Stimulated activated CD8-positive, alpha-beta memory T cell treated with anti-CD3 and anti-CD28 coated beads, Interleukin-7, amount 100 ng/mL, for 48 hours (primary cell): ENCODE measurements at places on chromosomes 1 and 21.

DNA sequence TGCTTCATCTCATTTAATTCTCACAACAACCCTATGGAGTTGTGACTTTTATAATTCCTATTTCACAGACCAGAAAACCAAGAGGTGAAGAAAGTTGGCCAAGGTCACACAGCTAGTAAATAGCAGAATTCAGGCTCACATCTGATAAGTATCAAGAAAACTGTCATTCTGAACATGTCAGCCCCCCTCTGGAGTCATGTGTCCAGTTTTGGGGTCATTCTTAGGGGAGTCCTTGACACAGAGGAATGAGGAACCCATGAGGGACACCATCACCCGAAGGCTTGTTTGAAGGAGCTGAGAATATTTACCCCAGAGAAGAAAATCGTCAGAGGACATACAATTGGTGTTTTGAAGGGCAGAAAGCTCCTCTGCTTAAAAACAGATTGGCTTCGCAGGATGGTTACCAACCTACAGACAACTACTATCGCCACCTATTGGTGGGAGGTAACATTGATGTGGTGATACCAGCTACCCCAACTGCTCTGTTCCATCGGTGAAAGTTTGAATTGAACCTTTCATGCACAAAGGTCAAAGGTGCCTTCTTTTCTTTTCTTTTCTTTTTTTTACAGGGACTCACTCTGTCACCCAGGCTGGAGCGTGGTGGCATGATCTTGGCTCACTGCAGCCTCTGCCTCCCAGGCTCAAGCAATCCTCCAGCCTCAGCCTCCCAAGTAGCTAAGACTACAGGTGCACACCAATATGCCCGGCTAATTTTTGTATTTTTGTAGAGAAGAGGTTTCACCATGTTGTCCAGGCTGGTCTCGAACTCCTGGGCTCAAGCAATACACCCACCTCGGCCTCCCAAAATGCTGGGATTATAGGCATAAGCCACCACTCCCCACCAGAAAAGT is 31.3 kb downstream of the NCMAP start:
- peak; percentile 6 for DNase-seq

DNA sequence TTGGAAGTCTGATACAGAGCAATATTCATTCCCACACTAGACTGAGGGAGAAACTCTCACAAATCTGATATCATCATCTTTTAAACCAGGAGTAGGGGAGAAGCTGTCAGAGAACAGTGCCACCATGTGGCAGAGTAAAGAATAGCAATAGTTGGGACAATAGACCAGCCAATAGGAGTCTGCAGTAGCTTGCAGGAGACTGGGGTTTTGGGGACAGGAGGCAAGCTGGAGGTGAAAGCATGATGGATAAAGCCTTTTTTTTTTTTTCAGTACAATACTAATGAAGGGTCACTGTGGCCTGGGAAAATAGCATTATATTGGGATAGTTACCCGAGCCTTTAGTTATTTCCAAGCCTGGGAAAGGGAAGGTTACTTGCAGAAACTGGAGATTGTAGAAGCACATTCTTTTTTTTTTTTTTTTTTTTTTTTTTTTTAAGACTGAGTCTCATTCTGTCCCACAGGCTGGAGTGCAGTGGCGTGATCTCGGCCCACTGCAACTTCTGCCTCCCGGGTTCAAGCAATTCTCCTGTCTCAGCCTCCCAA is 120.7 kb downstream of the S1PR1 start:
- DNase-seq = no peak

GRCh38 chr1:101540161-101540560 is 303.3 kb downstream of the S1PR1 start:
- DNase-seq = no peak

DNA sequence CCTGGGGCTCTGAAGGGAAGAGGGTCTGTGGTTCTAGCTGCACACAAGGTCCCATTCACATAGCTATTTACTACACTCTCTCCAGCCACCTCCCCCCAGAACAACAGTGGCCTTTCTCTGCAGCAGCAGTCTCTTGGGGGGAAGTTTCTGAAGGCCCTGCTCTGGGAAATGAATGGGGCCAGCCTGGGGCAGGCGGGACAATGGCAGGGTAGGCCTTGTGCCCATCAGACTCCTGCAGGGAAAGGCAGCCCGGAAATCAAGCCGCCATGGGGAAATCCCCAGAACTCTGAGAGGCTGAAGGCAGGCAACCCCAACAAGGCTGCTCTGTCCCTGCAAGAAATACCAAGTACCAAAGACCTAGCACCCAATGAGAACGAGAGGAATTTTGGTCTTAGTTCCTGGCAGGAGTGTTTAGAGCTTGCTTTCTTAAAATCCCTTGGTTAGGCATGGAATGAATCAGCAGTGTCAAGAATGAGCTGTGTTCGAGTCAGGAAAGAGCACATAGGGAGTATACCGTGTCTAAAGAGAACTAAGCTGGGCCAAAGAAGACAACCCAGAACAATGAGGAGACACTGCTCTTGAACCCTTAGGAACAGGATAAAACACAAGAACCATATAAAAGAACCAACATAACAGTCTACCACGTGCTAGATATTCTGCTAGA is 11.3 kb downstream of the ARHGEF11 start:
- DNase-seq = no peak

DNA sequence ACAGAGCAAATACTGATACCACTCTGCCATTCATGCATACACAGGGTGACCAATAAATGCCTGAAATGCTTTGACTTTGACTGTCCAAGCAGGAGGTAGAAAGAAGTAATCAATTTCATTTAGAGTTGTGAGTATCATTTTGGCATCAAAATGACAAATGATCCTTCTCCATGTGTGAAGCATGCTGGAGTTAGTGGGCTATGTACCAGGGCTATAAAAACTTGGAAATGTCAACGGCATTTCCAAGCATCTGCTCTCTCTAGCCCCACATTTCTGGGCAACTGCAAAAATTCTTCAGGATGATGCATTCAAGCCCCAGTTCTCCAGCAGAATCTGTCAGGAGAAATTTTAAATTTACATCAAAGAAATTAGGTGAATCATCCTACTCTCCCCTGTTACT is 208.4 kb upstream of the PTBP2 start:
- DNase-seq = no peak

- no peak for DNase-seq
Measured at GRCh38 chr1:204578867-204579664, 62.9 kb downstream of the MDM4 start.

- DNase-seq = no peak
Measured at GRCh38 chr1:10374442-10374860, 24.4 kb upstream of the PGD start.

- no peak for DNase-seq
Measured at GRCh38 chr1:172466795-172467407, 23.0 kb upstream of the PIGC start.

DNA sequence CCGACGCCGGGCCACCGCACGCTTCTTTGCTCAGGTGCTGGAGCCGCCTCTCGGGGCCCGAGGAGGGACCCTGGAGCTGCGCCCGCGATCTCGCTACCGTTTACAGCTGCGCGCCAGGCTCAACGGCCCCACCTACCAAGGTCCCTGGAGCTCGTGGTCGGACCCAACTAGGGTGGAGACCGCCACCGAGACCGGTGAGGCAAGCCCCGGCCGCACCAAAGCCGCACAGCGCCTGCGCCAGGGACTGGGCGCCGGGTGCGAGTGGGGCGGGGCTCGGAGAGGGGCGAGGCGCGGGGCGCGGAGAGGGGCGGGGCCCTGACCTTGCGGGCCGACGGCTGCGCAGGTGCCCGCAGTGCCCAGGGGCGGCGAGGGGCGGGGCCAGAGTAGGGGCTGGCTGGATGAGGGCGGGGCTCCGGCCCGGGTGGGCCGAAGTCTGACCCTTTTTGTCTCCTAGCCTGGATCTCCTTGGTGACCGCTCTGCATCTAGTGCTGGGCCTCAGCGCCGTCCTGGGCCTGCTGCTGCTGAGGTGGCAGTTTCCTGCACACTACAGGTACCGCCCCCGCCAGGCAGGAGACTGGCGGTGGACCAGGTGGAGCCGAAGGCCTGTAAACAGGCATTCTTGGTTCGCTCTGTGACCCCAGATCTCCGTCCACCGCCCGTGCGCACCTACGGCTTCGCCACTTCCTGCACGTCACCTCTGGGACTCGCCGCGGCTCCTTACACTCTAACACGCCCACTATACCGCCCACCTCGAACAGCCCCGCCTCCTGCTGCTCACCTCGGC is 9.8 kb upstream of the CDC20 start:
- DNase-seq = no peak

DNA sequence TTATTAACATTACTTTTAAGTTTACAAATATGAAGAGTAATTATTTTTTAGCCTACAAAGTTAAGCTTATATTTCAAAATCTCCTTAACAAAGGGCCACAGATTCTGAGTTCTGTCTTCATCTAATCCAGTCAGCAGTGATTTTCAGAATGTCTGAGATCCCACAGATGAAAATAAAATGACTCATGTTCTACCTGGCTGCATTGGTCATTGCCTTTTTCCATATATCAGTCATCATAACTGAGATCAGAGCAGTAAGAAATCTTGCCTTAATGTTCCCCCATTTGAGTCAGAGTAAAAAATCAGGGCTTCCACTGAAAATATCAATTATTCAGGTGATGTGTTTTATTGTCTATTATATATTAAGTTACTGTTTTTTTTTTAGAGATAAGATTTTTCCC is 416.1 kb downstream of the MRPL39 start:
- DNase-seq = no peak

GRCh38 chr1:150609732-150610131 is 19.7 kb downstream of the ENSA start:
- DNase-seq = no peak

DNA sequence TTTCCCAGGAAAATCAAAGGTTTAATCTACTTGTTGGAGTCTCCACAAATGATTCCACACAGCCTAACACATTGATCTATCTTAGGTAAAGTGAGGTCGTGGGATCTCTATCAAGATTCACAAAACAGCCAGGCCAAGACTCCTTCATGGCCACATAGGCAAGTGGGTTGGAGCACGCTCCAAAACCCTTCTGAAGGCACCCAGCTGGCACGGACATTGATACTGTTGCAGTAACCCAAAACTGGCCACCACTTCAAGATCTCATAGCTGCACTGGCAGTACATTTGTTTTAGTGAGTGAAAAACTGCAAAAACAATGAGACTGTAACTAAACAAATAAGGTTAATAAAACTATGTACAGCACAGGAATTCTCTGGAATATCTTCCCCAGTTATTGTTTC is 61.9 kb downstream of the COLGALT2 start:
- no peak for DNase-seq

DNA sequence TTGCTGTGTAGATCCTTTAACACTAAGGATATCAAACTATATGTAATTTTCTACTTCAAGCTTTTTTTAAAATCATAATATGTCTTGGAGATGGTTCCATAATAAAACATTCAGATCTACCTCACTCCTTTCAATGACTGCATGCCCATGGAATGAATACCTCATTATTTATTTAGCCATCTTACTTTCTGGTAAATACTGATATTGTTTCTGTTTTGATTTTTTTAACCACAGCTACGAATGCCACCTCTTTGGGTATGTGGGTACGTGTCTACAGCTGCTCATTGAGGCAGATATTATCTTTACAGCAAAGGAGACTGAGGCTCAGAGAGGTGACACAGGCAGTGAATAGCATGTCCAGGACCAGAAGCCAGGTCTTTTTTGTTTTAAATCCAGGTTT is 215.7 kb downstream of the ST6GALNAC3 start:
- no peak for DNase-seq

DNA sequence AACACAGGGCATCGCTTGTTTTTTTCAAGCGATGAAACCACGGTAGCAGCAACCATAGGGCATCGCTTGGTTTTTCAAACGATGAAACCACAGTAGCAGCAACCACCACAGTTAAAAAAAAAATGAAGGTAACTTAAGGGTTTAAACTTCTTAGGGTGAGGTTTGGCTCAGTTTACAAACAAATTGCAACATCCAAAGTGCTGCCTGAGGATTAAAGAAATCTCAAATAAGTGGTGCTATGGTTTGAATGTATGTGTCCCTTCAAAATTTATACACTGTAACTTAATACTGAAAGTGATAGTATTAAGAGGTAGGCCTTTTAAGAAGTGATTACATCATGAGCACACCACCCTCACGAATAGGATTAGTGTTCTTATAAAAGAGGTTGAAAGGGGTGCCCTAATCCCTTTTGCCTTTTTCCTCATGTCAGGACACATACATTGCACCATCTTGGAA is 6.4 kb upstream of the GBP5 start:
- no peak for DNase-seq

DNA sequence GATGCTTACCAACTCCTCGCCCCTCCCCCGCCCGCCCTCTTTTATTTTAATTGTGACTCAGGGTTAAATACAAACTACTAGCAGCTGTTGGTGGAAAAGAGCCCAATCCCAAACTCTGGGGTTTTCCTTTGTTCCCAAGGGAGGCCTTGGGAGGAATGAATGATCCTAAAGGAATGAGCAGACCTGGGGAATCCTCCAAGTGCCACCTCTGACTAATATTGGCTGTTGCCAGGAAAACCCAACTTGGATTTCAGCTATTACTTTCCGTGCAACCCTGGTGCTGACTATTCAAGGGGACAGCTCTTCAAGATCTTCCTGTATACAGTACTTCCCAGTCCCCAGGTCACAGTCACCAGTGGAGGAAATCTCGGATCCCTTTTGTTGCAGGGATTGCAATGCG is 1.3 kb upstream of the S100A10 start:
- no peak for DNase-seq

- no peak for DNase-seq
Measured at GRCh38 chr21:26453267-26453666, 119.8 kb downstream of the CYYR1 start.

DNA sequence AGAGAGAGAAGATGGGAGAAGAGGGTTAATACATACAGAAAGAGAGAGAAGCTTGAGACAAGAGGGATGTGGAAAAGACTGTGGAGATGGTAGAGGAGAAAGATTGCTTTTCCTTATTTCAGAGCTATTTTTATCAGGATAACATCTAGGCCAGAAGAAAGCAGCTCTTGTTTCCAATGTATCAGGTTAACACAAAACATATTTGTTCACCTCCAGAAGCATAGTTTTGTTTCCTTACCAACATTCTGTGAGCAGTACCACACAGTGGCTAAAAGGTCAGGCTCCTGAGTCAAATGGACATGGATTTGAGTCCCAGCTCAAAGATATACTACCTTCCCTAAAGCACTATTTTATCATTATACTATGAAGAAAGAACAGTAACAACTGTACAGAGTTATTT is 185.5 kb downstream of the DUSP10 start:
- DNase-seq = no peak

GRCh38 chr1:21834094-21834493 is 22.0 kb downstream of the LDLRAD2 start:
- DNase-seq = no peak

- DNase-seq = no peak
Measured at GRCh38 chr1:202029171-202029665, 18.8 kb downstream of the ELF3 start.

GRCh38 chr1:84960371-84960770 is 36.5 kb downstream of the MCOLN2 start:
- DNase-seq = no peak

GRCh38 chr1:116380499-116381242 is 7.6 kb downstream of the ATP1A1 start:
- no peak for DNase-seq
